CD4-positive, alpha-beta T cell treated with Interleukin-17A for 1 hour (primary cell): ENCODE measurements at places on chromosomes 16 and 17.
A peak's percentile ranks its signal among the peaks of the same experiment; 100 is the strongest.

DNA sequence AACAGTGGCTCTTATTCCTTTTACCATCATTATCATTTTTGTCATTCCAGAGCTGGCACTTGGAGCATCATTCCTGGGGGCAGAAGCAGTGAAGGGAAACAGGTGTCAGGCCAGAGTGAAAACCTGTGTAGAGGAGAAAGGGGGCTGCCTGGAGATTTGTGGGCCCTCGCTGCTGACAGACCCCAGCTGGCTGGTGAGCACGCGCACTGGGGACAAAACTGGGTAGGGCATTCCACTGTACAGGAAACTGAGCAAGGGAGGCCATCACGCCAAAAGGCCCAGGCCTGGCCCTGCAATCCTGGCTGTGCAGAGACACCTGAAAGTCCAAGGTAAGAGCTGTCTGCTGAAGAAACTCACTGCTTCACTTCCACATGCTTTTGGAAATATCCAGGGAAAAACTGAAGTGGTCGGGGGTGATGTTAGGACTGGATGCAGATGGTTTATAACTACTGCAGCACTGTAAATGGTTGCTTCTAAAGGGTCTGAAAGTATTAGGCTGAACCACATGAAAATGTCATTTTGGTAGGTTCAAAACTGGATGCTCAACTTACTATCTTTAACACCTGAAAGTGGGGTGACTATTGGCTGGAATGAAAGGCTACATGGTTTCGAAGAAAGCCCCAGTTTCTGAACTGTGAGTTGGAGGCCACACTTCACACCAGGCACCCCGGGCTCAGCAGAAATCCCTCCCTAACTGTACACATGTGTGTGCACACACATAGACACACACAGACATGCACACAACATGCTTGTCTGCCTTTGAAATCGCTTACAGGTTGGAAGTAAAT, 225.0 kb downstream of the C16orf78 start:
- DNase-seq: no peak

GRCh38 chr16:10577305-10578202, 2.8 kb downstream of the EMP2 start:
- no peak for DNase-seq

DNA sequence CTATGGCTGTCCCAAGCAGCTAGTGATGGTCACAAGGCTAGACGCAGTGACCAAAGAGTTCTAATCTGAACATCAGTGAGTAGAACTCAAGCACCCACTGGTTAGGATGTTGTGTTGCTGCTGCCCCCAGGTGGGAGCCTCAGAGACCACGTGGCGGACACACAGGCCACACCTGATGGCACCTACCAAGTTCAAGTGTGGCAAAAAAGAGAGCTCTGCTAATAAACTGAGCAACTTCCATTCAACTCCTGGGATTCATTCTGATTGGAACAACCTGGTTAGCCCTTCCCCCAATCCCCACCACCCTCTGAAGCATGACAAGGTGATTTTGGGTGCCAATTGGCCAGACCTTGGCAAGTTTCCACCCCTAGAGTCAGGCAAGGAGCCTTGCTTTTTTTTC, 3.5 kb upstream of the LCMT1 start:
- peak; percentile 64 for DNase-seq

DNA sequence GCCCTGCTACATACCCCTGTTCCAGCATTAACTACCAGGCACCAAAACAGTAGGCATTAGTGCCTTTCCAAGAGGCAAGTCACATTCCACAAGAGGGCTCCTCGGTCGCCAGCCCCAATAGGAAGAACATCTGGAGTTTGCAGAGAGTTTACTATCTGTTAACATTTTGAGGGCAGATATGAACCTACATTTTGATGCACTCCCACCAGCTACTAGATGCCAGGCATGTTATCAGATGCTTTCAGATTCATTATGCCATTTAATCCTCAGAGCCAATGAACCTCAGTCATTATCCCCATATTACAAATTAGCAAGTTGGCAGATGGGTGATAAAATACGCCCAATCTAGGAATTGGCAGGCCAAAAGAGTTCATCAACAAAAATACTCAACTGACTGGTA, 4.2 kb upstream of the CMTM2 start:
- DNase-seq: no peak

DNA sequence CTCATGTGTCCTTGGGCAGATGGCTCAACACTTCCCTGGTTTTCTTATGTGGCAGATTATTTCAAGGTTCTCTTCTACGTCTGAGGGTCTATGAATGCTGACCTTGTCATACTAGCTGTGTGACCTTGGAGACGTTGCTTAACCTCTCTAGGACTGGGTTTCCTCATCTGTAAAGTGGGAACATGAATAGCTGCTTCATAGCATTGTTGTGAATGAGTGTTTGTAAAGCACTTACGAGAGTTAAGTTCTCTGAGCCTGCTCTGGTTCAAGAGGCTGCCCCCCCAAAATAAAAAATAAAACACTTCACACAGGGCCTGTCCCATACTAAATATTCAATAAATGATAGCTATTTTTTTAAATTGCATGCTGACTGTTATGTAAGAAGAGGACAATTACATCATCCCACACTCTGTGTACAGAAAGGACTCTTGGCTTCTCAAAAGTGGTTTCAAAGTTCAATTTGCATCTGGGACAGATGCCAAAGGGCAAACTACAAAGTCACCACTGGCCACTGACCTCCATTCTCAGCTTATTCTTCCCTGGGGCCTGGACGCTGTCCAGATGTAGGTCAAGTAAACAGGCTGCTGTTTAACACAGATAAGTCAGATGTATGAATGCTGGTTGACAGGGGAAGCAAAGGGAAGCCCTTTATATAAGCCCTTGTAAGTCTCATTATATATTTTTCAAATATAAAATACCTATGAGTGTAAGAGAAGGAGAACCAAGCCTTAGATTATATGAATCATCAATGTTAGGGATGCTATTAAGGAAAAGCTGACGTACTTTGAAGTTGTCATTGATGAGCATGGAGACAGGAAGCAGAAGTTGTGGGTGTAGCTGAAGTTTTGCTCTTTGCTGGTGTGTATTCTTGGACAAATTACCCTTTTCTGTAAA, 15.4 kb upstream of the NDEL1 start:
- no peak for DNase-seq
